ENCODE measurements at places on chromosomes 5 and 9.

DNA sequence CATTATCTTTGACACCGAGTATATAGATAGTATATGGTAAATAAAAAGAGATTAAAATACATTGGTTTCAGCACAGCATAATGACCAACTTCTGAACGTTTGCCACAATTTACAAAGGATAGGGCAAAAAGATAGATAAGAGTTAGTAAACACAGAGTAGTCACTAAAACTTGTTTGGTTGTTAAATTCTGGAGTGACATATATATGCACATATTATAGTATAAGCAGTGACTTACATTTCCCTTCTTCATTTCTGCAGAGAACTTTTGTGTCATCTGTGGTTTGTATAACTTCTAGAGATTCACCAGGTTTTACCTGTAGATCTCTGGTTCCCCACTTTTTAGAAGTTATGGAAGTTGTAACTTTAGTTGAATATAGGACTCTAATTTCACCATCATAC is 44.4 kb upstream of the RICTOR start:
- DNase-seq: no peak

DNA sequence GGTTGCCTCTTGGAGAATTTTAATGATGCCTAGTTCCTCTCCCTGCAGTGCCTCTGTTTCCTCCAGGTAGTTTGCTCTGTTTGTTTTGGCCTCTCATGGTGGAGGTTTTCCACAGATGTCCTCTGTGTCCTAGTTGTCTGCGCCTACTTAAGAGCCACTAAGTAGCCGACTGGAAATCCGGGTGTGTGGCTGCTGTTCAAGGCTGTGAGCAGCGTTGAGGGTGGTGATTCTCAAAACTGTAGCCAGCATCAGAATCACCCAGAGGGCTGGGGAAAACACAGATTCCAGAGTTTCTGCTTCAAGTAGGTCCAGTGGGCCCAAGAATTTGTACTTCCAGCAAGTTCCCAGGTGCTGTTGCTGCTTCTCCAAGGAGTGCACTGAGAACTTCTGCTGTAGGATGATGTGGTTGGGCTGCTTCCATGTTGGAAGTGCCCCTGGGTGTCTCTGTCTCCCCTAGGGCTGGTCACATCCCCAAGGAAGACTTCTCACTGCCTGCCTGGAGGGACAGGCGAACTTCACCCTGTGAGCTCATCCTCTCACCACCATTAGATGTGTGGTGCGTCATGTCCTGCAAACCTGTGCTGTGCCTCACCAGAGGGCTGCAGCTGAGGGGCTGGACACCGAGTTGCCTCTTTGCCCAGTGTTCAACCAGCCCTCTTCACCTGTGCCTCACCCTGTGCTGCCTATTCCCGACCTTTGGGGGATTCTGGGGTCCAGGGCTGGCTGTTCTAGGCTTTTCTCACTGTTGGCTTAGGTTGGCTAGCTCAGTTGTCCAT is 34.8 kb downstream of the SECISBP2 start:
- DNase-seq: no peak

DNA sequence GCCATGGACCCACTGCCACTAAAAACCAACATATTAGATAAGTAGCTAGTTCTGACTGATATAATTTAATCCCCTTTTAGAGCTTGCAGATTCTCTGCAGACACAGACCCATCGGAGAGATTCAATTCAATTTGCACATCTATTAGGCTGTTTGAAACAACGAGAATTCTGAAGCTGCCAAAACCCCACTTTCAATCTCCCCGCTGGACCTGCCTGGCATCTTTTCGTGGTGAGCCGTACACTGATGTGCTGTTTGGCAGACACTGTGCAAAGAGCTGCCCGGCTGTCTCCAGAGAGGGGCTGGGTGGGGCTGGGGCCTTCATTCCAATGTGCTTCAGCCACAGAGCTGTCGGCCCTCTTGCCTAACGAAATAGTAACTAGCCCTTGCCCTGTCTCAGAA is 42.1 kb upstream of the FAM240B start:
- no peak for DNase-seq

- DNase-seq: no peak
These were observed 102.1 kb downstream of the PAM start for GRCh38 chr5:102857076-102857818.

DNA sequence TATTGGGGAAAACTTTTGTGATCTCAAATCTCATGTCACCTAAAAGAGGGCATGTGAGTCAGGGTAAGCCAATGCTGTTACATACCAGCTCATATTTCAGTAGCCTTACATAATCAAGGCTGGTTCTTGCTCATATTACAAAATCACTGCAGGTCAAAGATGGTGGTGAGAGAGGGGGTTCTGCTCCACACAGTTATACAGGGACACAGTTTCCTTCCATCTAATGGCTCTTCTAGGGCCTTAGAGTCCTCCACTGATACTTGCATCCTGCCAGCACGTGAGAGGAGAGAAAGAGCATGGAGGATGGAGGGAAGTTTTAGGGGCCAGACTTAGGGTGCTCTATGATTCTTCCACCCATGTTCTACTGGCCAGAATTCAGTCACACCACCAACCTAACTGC is 130.0 kb downstream of the LIFR start:
- DNase-seq: no peak

DNA sequence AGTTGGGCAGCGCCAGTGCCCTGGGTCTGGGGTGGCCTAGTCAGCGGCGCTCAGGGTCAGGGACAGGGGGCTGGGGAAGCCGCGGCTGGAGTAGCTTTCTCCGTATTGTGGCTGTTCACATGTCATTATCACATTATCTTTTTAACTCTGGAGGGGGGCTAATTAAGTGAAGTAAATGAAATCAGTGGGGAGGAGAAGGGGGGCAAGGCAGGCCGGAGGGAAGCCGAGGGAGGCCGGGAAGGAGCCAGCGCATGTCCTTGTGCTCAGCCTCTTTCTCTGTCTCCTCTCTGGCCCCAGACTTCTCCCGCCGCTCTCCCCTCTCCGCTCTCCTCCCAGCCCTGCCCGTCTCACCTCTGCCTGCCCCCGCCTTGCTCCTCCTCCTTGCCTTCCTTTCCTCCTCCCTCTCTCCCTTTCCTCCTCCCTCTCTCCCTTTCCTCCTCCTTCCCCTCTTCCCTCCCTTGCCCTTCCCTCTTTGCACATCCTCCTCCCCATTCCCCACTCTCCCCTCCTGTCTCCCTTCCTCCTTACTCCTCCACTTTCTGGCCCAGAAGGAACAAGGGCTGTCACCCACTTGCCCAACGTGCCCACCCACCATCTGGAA is 38.7 kb downstream of the ASS1 start:
- DNase-seq: no peak

- no peak for DNase-seq
These were observed 18.3 kb downstream of the UGCG start for GRCh38 chr9:111914749-111915424.

DNA sequence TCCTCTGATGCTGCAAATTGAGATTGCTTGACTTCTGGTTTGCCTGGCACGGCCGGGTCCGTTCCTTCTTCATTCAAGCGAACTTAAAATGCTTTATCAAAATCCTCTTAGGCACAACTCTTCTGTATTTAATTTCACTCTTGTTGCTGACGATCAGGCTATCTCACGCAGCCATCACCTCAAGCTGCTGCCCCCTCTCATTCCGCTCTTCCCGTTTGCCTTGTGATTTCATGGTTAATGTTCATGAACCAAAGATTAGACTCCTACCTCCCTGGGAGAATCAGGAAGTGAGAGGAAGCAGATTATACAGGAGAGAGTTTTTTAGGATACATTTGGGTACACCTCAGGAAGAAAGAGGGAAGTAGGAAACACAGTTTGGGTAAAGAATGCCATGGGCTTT is 22.6 kb downstream of the QRFP start:
- no peak for DNase-seq

GRCh38 chr5:121867403-121867802 is 15.7 kb downstream of the FTMT start:
- no peak for DNase-seq

Data from activated naive CD8-positive, alpha-beta T cell treated with anti-CD3 and anti-CD28 coated beads for 36 hours (primary cell).